ENCODE measurements at places on chromosomes 3 and 15.

GRCh38 chr3:53051929-53052328 is 6.1 kb upstream of the SFMBT1 start:
- DNase-seq: no peak

GRCh38 chr3:42120866-42121265 is 29.7 kb downstream of the TRAK1 start:
- DNase-seq: no peak

DNA sequence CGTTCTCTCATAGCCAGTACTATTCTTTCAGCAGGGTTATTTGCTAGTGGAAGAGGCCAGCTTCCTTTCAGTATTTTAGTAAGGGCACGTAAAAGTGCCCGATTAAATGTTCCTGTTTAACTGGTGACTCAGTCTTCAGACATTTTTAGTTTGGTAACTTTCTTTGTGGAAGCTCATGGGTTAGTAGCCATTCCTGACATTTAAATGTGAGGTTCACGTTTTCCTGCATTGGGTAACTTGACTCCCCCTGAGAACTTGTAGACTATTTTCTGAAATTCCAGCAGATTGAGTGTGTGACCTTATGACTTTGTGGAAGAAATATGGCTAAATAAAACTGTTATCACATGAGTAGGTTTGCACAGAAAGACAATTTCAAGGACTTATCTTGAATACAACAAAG is 16.9 kb downstream of the ABHD2 start:
- DNase-seq: no peak

DNA sequence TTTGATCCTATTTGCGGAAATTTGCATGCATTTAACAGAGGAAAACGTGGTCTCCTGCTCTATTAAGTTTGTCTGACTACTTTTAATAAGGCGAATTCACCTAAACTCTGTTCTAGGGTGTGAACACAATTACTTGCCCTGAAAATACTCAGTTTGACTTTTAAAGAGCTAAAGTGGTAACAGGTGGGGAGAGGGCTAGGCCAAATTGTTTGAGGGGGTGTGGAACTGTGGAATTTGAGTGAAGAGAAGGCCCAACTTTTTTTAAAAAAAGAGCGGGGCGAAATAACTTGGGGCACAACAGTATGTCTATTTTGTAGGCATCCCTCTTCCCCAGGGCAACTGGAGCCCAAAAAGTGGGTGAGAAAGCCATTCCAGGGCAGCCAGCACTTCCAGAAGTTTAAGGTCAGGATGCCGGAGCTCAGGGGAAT is 580 bp upstream of the FXR1 start:
- no peak for DNase-seq

DNA sequence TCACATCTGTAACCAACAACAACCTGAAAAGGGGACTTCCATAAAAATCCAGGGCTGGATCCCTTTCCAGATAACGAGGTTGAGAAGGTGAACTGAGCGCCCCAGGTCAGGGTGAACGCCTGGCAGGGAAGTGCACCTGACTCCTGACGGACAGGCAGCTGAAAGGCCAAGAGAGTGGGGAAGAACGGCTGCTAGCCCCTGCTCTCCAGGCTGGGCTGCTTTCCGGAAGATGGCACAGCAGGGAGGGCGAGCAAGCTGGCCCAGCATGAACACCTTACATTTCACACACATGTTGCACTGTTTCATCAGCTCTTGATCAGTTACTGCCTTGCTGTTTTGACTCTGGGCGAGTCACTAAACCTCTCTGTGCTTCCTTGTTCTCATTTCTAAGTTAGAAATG is 127.2 kb upstream of the IQSEC1 start:
- DNase-seq: no peak

DNA sequence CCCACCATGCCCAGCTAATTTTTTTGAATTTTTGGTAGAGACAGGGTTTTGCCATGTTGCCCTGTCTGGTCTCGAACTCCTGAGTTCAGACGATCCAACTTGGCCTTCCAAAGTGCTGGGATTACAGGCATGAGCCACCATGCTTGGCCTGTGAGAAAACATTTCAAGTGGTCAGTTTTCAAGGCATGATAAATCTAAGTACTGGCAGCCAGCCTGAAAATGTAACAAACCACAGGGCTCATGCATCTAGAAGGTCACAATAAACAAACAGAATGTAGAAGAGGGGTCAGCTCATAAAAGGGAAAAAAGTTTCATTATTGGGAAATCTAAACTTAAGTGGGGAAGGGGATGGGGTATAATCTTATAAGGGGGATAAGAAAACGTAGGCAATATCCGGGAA is 39.9 kb downstream of the PPCDC start:
- DNase-seq: no peak

All from head of caudate nucleus (tissue), 42 donors.